ENCODE measurements at places on chromosomes 11 and 22. TPM values are rescaled to one million over a fixed set of nuclear protein-coding genes. Genes with fewer than 3 reads are reported as not detected.

Gene KCNK4
- total RNA-seq = 0.07 TPM

Gene NAALAD2
- total RNA-seq = 0.03 TPM

Gene ZFP91
- 53.5 TPM for total RNA-seq

Gene GP1BB
- 0.73 TPM for total RNA-seq

Gene LMO2
- total RNA-seq = 0.44 TPM

Gene TMEM134
- 49.3 TPM for total RNA-seq

Gene MMP12
- 0.07 TPM for total RNA-seq

Gene SYT8
- total RNA-seq = 0.06 TPM

Gene GRIA4
- total RNA-seq = not detected

Gene SCUBE2
- 0.52 TPM for total RNA-seq

Gene SAA4
- not detected for total RNA-seq

All from A549 treated with DMSO at 1 μM for 4 hours (cell line).